HEK293T (cell line): ENCODE measurements at places on chromosomes 4 and X.

DNA sequence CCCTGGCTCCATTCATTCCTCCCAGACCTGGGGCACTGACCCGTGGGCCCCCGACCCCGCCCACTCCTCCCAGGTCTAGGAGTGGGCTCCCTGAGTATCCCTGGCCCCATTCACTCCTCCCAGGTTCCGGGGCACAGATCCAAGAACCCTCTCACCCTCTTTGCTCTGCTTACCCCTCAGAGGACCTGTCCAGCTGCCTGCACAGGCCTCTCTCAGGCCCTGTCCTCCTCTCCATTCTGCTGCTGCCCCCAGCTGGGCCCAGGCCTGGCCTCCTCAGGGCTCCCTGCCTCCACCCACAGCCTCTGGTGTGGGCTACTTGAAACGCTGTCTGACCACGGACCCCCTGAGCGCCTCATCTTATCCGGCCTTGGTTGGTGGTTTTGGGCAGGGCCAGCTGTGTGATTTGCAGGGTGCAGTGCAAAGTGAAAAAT is 217.7 kb upstream of the PSAPL1 start:
- DNase-seq, result no peak

DNA sequence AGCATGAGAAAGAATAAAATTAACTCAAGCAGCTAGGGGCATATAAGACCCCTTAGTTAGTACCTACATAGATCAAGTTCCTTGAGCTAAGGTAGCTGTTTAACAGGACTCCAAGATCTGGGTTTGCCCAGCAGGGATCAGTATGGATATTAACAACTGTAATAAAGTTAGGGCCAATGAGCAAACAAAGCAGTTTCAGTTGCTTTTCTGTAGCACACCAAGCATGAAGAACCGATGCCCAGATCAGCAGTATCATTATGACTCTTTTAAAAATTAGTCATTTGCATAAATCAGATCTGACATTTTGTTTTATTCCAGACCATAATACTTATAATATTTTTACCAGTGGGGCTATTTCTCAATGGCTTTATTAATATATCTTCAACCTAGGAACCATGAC is 80.9 kb downstream of the C4orf33 start:
- no peak for DNase-seq

DNA sequence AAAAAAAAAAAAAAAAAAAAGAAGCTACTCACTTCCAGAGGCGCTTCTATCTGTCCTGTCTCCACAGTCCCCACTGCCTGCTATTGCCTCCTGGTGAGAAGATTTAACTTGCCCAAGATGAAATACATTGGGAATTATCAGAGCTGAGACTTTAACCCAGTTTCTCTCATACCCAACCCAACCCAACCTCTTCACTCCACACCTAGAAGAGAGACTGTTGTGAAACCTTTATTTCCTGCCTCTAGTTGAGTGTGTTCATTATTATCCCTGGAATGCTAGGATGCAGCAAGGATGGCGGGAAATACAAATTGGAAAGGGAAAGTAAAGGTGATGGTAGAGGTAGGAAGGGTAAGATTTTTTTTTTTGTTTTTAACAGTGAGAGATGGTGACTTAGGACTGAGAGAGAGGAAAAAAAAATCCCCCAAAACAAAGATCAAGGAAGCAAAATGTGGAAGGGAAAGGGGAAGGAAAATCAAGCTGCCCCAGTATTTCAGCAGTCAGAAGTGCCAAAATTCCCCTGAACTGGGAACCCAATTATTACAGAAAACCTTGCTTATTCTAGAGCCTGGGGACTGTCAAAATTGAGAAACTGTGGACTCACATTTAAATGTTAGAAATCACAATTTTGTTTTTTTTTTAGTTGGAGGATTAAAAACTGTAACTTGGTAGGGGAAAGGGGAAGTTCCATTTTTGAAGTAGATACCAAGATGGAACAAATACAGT is 253.0 kb downstream of the PTTG2 start:
- no peak for DNase-seq

- no peak for DNase-seq
Observed at GRCh38 chr4:144185086-144185485, 44.6 kb upstream of the GYPA start.

DNA sequence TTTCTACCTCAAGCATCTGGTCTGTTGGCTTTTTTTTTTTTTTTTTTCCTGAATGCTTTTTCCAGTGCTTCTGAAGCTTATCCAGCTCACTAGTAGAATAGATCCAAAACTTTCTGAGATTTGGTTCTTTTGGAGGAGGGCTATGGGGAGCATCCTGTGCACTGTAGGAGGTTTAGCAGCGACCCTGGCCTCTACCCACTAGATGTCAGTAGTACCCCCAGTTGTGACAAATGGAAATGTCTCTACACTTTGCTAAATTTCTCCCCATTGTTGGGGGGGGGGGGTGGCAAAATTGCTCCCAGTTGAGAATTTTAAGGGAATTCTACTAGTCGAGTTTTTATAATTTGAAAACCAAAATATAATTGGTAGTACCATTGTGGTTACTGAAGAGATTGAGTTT is 23.0 kb upstream of the PPA2 start:
- DNase-seq, result no peak
